Cardiac septum (tissue), 1 donor: ENCODE measurements at places on chromosomes 6 and 20.

- no peak for DNase-seq
Observed at GRCh38 chr20:52926505-52926904, 45.7 kb upstream of the TSHZ2 start.

GRCh38 chr6:142784344-142784743 is 160.6 kb downstream of the HIVEP2 start:
- no peak for DNase-seq

DNA sequence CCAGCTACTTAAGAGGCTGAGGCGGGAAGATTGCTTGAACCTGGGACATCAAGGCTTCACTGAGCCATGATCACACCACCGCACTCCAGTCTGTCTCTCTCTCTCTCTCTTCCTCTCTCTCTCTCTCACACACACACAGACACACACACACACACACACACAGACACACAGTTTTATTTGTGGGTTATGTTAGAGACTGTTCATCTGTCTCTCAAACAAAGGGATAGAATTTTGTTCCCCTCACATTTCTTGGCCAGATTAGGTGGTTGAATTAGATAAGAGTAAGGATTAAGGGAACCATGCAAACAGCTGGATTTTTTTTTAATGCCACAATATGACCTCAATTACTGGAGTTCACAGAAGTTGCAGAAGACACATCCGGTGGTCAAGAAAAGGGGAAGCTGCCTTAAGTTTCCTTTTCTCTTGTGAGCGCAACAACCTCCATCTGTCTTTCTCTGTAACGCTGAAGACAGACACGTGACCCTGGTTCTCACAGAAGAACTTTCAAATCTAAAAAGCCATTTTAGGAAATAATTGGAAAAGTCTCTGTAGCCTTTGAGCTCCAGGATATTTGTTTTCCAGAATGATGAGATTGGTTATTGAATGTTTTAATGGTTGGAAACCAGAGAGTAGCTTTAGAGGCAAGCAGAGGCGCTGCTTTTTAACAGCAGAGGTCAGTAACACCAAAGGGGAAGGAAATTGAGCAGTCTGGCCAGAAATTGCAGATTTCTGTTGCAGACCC is 32.9 kb upstream of the LGSN start:
- DNase-seq: no peak

GRCh38 chr20:24617757-24618450 is 148.5 kb downstream of the SYNDIG1 start:
- no peak for DNase-seq

DNA sequence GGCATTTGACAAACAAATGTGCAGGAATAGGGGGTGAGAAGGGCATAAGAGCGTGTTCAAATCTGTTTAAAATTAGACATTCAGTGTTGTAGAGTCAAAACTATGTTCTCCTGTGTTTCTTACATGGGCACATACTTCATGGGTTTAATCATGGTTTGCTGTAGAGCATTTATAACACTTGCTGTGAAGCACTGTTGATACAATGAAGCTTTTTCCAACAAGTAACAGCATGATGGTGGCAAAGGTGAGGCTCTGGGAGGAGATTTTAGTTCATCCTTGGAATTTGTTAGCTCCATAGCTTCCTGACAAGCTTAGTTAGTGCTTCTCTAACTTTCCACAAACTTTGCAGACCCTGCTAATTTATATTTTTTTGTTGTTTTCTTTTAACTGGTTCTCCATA is 900.7 kb downstream of the TFAP2A start:
- DNase-seq: no peak

- no peak for DNase-seq
Observed at GRCh38 chr6:106746652-106747051, 117.3 kb downstream of the QRSL1 start.
